ENCODE measurements at places on chromosomes 3 and 15. TPM values are rescaled to one million over a fixed set of nuclear protein-coding genes. Genes with fewer than 3 reads are reported as not detected.

DNA sequence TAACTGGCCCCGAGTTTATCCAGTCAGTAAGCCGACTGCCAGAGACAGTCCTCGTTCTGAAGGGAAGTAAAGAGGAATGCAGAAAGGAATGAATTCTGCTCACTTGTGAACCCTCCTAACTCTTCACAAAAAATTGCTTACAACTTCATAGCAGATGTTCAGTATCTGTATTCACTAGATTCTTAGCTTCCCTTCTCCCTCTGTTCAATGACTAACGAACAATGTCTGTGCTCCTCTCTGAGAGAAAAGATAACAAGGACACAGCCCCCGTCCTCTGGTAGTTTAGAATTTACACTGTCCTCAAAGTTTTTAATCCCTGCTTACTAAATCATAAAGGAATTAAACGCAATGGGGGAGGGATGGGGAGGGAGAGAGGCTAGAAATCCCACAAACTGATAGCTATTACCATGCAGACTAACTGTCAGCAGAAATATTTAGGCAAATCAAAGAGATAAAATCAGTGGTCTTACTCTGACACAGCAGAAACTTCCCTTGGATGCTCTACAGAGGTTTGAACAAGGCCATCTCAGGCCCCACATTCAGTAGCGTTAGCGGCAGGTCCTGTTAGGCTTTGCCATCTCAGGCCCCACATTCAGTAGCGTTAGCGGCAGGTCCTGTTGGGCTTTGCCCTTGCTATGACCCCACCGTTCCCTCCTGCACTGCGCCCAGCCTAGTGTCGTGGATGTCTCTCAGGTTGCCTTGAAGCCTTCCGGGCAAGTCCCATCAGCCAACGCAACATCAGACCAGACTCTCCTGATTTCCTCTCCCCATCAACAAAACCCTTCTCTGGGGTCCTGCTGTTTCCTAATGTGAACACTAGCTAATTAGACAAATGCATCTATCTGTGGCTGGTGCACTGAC lies 23.4 kb downstream of the NRROS start:
- peak; percentile 40 for DNase-seq

Gene ACTC1
- total RNA-seq: 0.33 TPM

Gene NME9
- total RNA-seq: not detected

DNA sequence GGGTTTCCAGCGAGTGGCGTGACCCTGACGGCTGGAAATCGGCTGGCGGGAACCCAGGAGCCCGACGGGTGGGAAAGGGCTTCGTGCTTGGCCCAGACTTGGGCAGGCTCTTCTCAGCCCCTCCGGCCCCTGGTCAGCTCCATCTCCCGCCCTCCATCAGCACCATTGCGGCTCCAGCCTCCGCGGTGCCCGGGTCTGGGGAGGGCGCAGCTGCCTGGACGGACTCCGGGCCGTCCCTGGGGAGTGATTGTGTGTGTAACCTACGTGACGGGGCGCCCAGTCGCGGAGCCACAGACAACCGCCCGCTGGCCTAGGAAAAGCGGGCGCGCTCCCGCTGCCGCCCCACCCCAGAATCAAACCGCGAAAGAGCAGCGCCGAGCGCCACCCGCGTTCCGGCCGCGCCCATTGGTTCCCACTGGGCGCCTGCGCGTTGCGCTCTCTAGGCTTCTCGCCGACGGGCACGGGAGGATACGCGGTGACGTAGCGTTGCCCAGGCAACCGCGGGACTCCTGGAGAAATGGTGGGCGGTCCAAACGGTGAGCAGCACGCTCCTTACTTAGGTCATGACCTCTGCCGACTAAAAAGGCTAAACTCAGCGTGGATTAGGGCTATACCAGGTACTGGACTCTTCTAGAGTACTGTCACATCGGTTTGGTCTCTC lies at the start of gene CFAP20DC:
Gene CFAP20DC (minus strand): TSS at position 355 of the 661 bp plus-strand sequence. CDS start 394 bp downstream, outside the sequence.
- peak; percentile 89 for DNase-seq

DNA sequence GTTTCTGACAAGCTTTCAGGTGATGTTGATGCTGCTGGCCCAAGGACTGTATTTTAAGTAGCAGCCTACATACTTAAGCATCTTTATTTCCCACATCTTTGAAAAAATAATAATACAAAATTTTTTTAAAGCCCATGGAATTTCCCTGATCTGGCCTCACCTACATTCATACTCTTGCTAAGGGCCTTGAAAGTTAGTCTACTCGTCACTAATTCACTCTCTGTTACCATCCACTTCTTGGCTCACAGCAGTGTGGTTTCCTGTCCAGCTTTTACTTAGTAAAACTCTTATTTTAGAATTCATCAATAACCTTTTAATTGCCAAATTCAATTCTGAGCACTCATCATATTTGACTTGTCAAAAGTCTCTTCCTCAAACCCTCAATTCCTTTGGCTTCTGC lies 59.3 kb upstream of the CRTC3 start:
- DNase-seq: no peak

DNA sequence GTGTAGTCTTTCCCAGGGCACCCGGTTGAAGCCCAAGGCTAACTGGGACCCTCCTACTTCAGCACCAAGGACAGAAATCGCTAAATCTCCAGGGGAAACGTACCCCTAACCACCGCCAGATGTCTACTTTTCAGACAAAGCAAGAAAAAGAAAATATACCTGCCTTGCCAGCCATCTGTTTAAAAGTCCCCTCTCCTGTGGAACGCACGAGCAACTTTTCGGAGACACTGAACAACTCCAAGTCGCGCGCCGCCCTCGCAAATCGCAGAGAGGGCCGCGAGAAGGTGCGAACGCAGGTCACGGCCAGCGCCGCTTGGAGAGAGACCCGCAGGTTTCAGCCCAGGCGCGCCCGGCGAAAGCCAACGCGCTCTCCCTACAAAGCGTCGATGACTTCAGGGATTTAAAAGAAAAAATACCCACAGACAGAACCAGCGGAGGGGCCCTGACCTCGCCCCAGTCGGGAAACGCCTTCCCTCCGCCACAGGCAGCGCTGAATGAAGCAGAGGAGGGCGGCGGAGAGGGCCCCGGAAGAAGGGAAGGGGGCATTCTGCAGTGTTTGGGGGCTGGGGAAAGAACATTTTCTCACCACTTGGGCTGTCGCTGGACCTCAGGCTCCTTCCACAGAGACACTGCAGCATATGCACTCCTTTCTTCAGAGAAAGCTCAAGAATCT lies 213.1 kb downstream of the FGF12 start:
- peak; percentile 38 for DNase-seq

Gene ATP13A5
- total RNA-seq: not detected

- no peak for DNase-seq
Measured at GRCh38 chr15:33941279-33942063, 26.8 kb upstream of the CHRM5 start.

Gene COPG1
- 240 TPM for total RNA-seq

Gene EXD1
- total RNA-seq: 0.17 TPM

All from fibroblast of lung (primary cell).